Hepatocyte (in vitro differentiated cells): ENCODE measurements at places on chromosomes 12 and 14. TPM values are rescaled to one million over a fixed set of nuclear protein-coding genes. Genes with fewer than 3 reads are reported as not detected.

The DIO3 gene
- 51.1 and 51.3 TPM in 2 replicates for total RNA-seq

The RAD9B gene
- total RNA-seq, result 0.23 and 0.24 TPM in 2 replicates

The KRT6C gene
- 0.07 and 0.32 TPM in 2 replicates for total RNA-seq

The ART4 gene
- 4.9 and 6.3 TPM in 2 replicates for total RNA-seq

The SMCO3 gene
- 1.7 and 3.2 TPM in 2 replicates for total RNA-seq

The RFX4 gene
- total RNA-seq, result not detected in 2 replicates

The MMP19 gene
- total RNA-seq, result 6.1 and 6.4 TPM in 2 replicates

The RARG gene
- 15.1 and 20.9 TPM in 2 replicates for total RNA-seq

The RFLNA gene
- total RNA-seq, result 57.8 and 62.8 TPM in 2 replicates

The ASB2 gene
- 0.53 and 1.8 TPM in 2 replicates for total RNA-seq

The BCL2L14 gene
- 13.6 and 17.8 TPM in 2 replicates for total RNA-seq

The CLEC1B gene
- 0.20 and 0.36 TPM in 2 replicates for total RNA-seq

GRCh38 chr12:91225316-91225715, 42.7 kb upstream of the DCN start:
- DNase-seq, result peak; percentile 14

DNA sequence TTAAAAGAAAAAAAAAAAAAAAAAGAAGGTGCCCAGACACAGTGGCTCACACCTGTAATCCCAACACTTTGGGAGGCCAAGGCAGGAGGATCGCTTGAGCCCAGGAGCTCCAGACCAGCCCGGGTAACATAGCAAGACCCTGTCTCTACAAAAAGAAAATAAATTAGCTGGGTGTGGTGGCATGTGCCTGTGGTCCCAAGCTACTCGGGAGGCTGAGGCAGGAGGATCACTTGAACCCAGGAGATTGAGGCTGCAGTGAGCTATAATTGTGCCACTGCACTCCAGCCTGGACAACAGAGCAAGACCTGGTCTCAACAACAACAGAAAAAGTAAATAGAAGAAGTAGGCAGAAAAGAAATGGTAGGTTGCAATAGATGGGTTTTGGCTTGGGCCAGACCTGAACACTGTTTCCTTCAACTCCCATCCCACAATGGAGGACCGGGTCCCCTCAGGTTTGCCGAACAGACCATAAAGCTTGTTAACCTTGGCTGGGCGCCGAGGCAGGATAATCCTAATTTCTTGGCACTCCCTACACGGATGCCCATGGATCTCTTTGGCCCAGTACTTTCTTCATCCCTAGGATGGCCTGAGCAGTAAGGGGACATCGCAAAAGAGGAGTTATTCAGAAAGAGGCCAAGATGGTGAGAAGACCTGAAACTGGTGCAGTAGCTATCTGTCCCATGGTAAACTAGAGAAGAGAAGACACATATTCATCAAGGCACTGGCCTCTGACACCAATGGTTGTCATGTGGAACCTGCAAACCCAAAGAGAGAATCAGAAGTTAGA, 165.5 kb upstream of the CCND2 start:
- DNase-seq, result no peak

GRCh38 chr12:5391653-5392052, 40.3 kb upstream of the NTF3 start:
- DNase-seq, result peak; percentile 44

DNA sequence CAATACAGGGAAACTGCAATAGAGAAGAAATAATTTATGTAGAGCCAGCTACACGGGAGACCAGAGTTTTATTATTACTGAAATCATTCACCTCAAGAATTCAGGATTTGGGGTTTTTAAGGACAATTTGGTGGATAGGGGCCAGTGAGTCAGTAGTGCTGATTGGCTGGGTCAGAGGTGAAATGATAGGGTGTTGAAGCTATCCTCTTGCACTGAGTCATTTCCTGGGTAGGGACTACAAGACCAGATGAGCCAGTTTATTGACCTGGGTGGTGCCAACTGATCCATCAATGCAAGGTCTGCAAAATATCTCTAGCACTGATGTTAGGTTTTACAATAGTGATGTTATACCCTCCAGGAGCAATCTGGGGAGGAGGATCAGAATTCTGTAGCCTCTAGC, 486.3 kb downstream of the LRIG3 start:
- DNase-seq, result no peak

GRCh38 chr14:23569443-23570151, 2.0 kb upstream of the AP1G2 start:
- no peak for DNase-seq

- DNase-seq, result no peak
Measured at GRCh38 chr14:33631021-33631420, 319.9 kb downstream of the EGLN3 start.

DNA sequence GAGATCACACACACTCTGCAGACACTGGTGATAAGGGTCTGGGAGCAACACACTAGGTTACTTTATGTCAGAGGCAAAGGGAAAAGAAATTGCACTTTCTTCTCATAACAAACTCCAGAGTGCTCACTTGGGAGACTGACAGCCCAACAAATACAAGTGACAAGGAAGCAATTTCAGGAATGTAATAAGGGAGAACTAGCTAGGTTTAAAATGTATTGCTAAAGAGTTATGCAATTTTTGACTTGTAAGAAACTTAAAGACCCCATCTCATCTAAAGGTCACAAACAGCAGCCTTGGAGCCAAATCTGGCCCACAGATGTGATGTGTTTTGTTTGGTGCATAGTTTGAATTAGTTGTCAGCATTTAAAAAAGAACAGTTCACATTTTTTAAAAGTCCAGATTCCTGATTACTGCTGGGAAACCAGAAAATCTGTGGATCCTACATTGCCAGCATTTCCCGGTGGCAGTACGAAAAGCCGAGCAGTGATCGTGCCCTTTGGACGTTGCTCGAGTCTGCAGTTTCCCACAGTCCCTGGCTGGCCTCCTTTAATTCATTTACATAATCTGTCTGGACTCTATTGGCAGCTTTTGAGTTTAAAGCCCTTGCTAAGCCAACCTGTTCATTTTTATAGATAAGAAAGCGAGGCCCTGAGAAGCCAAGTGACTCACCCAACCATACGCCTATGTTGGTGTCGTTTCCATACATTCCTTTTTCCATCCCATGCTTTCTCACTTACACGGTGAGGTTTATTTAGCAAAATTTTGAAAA, 42.0 kb upstream of the ETV6 start:
- DNase-seq, result peak; percentile 79

- DNase-seq, result no peak
Measured at GRCh38 chr12:40473962-40474361, 218.3 kb upstream of the CNTN1 start.

- no peak for DNase-seq
Measured at GRCh38 chr12:42396473-42397259, 70.7 kb downstream of the PPHLN1 start.

- no peak for DNase-seq
Measured at GRCh38 chr12:78645956-78646355, 218.6 kb upstream of the SYT1 start.

DNA sequence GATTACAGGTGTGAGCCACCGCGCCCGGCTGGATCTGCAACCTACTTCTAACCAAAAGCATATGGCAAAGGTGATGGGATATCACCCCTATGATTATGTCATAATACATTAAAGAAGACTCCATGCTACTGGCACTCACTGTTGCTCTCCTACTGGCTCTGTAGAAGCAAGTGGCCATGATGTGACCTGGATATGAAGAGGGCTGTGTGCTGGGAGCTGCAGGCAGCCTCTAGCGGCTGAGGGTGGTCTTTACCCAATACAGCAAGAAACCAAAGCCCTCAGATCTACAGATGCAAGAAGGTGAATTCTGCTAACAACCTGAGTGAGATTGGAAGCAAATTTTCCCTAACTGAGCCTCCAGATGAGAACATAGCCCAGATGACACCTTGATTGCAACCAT, 34.2 kb upstream of the TRIM9 start:
- no peak for DNase-seq

- DNase-seq, result peak; percentile 42
Measured at GRCh38 chr12:47903927-47904712, 674 bp downstream of the VDR start.

GRCh38 chr12:116727891-116728290, 10.0 kb downstream of the SPRING1 start:
- no peak for DNase-seq

GRCh38 chr12:34336619-34337465, 314.5 kb downstream of the ALG10 start:
- DNase-seq, result no peak

DNA sequence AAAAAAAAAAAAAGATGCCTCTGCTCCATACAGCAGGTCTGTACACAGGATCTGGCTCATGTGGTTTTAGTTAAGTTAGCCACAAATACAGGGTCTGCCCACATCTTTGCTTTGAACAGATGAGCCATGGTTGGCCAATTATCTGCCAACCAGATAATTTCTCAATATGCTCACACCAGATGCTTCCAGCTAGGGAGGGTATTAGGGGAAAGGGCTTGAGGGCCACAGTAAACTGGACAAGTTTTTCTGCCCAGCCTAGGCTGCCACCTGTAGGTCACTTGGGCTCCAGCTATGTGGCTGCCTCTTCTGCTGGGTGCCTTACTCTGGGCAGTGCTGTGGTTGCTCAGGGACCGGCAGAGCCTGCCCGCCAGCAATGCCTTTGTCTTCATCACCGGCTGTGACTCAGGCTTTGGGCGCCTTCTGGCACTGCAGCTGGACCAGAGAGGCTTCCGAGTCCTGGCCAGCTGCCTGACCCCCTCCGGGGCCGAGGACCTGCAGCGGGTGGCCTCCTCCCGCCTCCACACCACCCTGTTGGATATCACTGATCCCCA, 776 bp downstream of the RDH5 start:
- DNase-seq, result peak; percentile 74

DNA sequence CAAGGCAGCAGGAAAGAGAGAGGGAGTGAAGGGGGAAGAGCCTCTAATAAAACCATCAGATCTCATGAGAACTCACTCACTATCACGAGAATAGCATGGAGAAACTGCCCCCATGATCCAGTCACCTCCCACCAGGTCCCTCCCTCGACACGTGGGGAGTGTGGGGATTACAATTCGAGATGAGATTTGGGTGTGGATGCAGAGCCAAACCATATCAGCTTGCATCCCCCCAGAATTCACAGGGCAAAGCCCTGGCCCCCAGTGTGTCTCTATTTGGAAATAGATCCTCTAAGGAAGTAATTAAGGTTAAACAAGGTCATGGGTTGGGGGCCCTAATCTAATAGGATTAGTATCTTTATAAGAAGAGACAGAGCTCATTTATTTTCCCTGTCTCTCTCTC, 56.1 kb upstream of the TCL1A start:
- DNase-seq, result no peak

- no peak for DNase-seq
Measured at GRCh38 chr14:65357113-65357512, 55.4 kb upstream of the FUT8 start.

DNA sequence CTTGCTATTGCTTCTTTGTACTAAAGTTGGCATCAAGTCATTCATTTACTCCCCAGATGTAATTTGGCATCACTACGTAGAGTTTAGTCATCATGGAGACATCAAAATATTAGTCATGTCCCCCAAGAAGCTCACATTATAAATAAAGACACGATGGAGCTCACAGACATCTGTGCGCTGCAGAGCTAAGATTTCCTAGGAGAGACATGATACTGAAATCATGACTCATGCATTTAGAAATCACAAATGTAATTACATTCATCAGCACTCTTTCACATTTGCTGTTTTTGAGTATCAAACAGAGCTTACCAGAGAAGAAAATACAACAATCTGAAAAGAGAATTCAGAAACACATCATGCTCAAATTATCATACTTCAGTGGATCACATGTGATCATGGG, 169.8 kb downstream of the LRIG3 start:
- DNase-seq, result no peak
